ENCODE measurements at places on chromosomes 5 and 9.

DNA sequence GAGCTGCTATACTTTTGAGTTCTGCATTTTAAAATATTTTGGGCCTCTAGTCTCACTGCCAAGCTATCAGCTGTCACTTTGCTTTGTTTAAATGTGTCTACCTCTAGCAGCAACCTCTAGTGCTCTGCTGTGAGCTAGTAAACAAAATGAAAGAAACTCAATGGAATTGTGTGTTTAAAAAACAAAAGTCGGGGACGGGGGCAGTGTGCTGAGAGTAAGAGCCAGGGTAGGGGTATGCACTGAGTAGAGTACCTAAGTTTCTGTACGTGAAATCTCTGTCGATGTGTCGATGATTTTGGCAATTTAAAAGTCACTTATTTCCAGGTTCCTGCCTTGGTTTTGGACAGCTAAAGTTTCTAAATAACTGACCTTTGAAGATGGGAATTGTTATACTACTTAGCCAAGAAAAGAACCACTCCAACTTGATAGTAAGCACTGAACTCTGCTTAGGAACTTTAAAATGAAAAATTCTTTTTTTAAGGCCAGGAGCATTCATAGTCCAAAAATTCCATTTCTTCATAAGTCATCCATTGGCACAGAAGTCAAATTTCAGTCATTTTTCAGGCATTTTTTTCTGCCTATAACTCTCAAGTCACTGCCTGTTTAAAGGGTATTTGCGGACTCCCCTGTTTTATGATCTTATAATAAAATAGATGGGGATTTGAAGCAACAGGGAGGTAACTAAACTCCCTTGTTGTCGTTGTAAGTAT, 111.5 kb downstream of the SAXO1 start:
- no peaks in the 10 kb centered on the region for H3K4me1 ChIP-seq
- H3K4me3 ChIP-seq, result no peak overlapping the region
- no peak overlapping the region for H3K27ac ChIP-seq
- H3K27me3 ChIP-seq, result no peaks in the 10 kb centered on the region

DNA sequence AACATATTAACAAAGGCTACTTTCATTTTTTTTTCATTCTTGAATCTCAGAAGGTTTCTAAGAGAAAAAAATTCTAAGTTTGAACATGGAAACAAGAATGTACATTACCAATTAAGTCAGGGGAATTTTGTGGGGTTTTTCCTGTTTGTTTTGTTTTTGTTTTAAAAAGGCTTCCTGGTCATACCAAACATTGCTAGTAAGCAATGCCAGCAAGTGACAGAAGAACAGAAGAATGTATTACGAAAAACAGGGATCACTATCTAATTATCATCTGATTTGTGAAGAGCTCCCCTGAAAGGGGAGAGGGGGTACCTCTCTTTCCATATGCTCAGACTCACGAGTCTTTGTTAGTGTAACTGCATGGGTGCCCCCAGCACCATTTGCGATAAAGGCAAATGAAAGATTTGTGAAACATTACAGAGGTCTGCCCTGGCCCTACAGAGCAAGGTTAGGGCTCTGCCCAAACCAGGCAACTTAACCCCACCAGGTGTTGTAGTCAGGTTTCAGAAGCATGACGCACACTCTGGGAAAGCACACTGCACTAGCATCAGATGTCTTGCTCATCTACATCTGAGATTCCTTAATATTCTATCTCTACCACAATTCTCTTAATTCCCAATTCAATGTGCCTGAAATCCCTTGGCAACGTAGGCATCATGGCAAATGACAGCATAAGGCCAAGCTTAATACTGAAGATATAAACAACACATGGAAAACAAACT, 268.2 kb downstream of the MLLT3 start:
- H3K4me3 ChIP-seq, result no peak overlapping the region
- no peaks in the 10 kb centered on the region for H3K27me3 ChIP-seq
- peak overlapping the region; percentile 47 for H3K27ac ChIP-seq
- no peak for DNase-seq
- H3K4me1 ChIP-seq, result peaks cover 30% of the 10 kb centered on the region

- H3K4me3 ChIP-seq, result peak overlapping the region; percentile 59
- DNase-seq, result peak; percentile 16
- no peak overlapping the region for H3K27ac ChIP-seq
- no peaks in the 10 kb centered on the region for H3K36me3 ChIP-seq
These were observed 1.4 kb downstream of the NRG2 start for GRCh38 chr5:140041492-140042392.

- H3K4me3 ChIP-seq, result no peak overlapping the region
- no peak overlapping the region for H3K27ac ChIP-seq
- no peaks in the 10 kb centered on the region for H3K36me3 ChIP-seq
- peaks cover 4% of the 10 kb centered on the region for H3K4me1 ChIP-seq
- DNase-seq, result no peak
- no peaks in the 10 kb centered on the region for H3K27me3 ChIP-seq
These were observed 40.8 kb upstream of the ANKRD31 start for GRCh38 chr5:75277463-75277862.

GRCh38 chr9:4793459-4794395, 983 bp downstream of the RCL1 start:
- H3K27me3 ChIP-seq, result peaks cover 5% of the 10 kb centered on the region
- peak; percentile 9 for DNase-seq
- peak overlapping the region; percentile 69 for H3K27ac ChIP-seq
- no peaks in the 10 kb centered on the region for H3K36me3 ChIP-seq
- peaks cover 16% of the 10 kb centered on the region for H3K4me1 ChIP-seq

DNA sequence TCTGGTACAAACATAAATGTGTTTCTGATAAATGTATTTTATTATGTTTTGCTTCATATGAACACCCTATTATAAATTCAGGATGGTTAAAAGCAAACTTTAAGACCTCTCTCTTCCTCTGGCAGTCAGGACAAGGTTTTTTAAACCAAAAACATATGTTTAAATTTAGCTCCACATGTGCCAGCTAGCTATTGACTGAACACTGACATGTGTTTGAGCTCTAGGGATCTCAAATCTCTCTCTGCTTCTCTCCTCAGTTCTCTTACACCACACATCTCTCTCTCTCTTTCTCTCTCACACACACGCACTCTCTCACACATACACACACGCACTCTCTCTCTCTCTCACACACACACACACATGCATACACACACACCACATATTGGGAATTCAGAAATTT, 150.1 kb upstream of the RFX3 start:
- H3K27ac ChIP-seq, result no peak overlapping the region
- no peak for DNase-seq
- no peaks in the 10 kb centered on the region for H3K27me3 ChIP-seq
- no peaks in the 10 kb centered on the region for H3K36me3 ChIP-seq
- no peak overlapping the region for H3K4me3 ChIP-seq

- no peak for DNase-seq
- H3K4me3 ChIP-seq, result no peak overlapping the region
- no peaks in the 10 kb centered on the region for H3K36me3 ChIP-seq
- no peaks in the 10 kb centered on the region for H3K27me3 ChIP-seq
These were observed 150.2 kb upstream of the PHYKPL start for GRCh38 chr5:178382754-178383164.

- peak; percentile 90 for DNase-seq
- H3K36me3 ChIP-seq, result no peaks in the 10 kb centered on the region
- H3K27ac ChIP-seq, result no peak overlapping the region
- H3K4me1 ChIP-seq, result no peaks in the 10 kb centered on the region
These were observed 11.6 kb upstream of the WHRN start for GRCh38 chr9:114516913-114517312.

GRCh38 chr9:18717759-18718158, 243.8 kb downstream of the ADAMTSL1 start:
- peaks cover 20% of the 10 kb centered on the region for H3K36me3 ChIP-seq
- no peaks in the 10 kb centered on the region for H3K4me1 ChIP-seq
- no peak overlapping the region for H3K27ac ChIP-seq
- H3K27me3 ChIP-seq, result no peaks in the 10 kb centered on the region
- peak; percentile 20 for DNase-seq

GRCh38 chr5:140992828-140993227, 26.6 kb downstream of the PCDHAC2 start:
- H3K36me3 ChIP-seq, result no peaks in the 10 kb centered on the region
- H3K4me1 ChIP-seq, result no peaks in the 10 kb centered on the region
- H3K27me3 ChIP-seq, result no peaks in the 10 kb centered on the region
- no peak overlapping the region for H3K27ac ChIP-seq
- no peak for DNase-seq

DNA sequence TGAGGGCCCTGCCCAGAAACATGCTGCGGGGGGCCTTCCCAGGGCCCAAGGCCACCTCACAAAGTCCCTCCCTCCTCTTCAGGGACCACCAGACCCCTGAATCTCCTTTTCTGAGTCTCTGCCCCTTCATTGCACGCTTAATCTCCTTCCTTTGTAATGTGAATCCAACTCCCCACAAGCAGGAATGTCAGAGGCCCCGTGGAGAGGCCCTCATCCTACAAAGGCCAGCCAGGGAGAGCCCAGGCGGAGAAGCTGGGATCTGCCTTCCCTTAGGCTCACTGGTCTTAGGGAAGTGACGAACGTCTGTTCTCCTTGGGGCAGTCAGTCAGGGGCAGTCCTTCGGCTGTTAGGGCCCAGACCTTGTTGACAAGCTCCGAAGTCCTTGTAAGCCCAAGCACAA, 2.3 kb downstream of the SMIM33 start:
- H3K4me1 ChIP-seq, result peaks cover 4% of the 10 kb centered on the region
- H3K27me3 ChIP-seq, result no peaks in the 10 kb centered on the region

GRCh38 chr5:124630767-124631704, 115.4 kb downstream of the ZNF608 start:
- no peak for DNase-seq
- H3K4me1 ChIP-seq, result peaks cover 43% of the 10 kb centered on the region
- no peak overlapping the region for H3K27ac ChIP-seq
- no peaks in the 10 kb centered on the region for H3K36me3 ChIP-seq

GRCh38 chr5:110309222-110309621, 417.2 kb downstream of the TMEM232 start:
- no peak overlapping the region for H3K27ac ChIP-seq
- no peaks in the 10 kb centered on the region for H3K27me3 ChIP-seq
- H3K4me3 ChIP-seq, result no peak overlapping the region
- no peaks in the 10 kb centered on the region for H3K4me1 ChIP-seq
- H3K36me3 ChIP-seq, result no peaks in the 10 kb centered on the region
- DNase-seq, result no peak

DNA sequence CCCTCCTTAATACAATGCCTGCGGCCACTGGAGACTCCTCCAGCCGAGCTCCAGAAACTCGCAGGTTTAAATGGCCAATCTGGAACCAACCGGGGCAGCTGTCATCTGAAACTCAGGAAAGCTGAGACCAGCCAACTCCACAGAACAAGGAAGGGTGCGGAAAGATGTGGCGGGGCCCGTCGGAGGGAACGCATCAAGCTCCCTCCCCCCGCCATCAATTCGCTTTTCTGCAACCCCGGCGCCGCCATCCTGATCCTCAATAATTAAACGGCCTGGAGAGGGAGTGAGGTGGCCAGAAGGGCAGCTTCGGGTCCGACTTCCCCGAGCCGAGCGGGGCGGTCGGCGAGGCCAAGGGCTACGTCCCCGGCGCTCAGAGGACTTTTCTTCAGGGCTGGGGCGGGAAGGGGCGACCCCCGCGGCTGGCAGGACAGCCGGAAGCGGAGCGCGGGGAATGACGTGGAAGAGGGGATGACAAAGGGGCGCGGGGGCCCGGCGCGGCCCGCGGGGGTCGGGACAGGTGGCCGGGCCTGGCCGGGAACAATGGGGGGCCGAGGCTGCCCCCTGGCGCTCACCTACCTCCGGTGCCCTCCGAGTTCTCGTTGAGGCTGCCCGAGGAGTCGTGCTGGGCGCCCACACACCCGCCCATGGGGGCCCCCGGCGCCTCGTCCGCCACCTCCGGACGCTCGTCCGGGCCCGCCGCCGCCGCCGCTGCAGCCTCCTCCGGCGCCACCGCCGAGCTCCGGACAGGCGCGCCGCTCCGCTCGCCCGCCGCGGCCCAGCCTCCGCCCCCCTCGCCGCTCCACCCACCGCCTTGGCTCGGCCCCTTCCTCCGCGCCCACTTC, at the start of gene UBTD2:
UBTD2 (minus strand) TSS at position 745 of the 842 bp plus-strand sequence; CDS start at position 646, 99 bp downstream.
- no peaks in the 10 kb centered on the region for H3K36me3 ChIP-seq
- H3K27me3 ChIP-seq, result no peaks in the 10 kb centered on the region
- H3K4me1 ChIP-seq, result peaks cover 14% of the 10 kb centered on the region
- peak within 1 kb of the TSS; percentile 88 for H3K4me3 ChIP-seq
- peak within 1 kb of the TSS; percentile 80 for H3K27ac ChIP-seq
- peak; percentile 55 for DNase-seq

GRCh38 chr5:158570502-158570901, 529.2 kb downstream of the EBF1 start:
- no peak for DNase-seq
- H3K36me3 ChIP-seq, result no peaks in the 10 kb centered on the region
- H3K27me3 ChIP-seq, result peaks cover 2% of the 10 kb centered on the region
- no peak overlapping the region for H3K27ac ChIP-seq
- H3K4me1 ChIP-seq, result no peaks in the 10 kb centered on the region
- H3K4me3 ChIP-seq, result no peak overlapping the region

DNA sequence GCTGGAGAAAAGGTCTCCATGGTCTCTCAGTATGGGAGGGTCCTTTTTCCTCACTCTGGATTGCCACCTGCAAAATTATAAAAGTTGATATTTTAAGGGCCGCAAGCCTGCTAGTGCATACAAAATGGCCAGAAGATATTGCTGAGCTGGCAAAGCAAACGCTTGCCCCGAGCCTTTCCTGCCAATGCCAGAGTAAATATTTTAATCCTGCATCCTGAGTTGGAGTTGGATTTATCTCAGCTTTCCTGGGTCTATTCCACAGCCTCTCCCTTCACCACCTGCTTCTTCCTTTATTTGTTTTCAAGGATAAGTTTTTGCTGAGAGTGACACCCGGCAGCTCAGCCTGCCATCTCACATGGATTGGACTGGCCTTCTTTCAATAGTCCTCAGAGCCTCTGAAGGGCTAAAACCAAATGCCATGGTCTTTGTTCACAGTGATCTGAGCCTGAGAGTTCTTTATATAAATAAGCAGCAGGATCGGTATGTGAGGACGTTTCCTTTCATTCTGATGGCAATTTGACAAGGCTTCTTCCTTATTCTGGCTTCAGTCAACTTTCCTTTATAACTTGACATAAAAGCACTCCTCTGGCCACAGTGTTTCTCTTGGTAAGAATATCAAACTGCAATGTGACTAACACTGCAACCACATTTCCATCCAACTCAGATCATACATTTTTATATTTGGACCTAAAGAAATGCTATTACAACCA, 170.1 kb downstream of the ADAMTS12 start:
- peak; percentile 71 for DNase-seq
- peaks cover 32% of the 10 kb centered on the region for H3K4me1 ChIP-seq
- no peaks in the 10 kb centered on the region for H3K27me3 ChIP-seq
- peak overlapping the region; percentile 24 for H3K27ac ChIP-seq

DNA sequence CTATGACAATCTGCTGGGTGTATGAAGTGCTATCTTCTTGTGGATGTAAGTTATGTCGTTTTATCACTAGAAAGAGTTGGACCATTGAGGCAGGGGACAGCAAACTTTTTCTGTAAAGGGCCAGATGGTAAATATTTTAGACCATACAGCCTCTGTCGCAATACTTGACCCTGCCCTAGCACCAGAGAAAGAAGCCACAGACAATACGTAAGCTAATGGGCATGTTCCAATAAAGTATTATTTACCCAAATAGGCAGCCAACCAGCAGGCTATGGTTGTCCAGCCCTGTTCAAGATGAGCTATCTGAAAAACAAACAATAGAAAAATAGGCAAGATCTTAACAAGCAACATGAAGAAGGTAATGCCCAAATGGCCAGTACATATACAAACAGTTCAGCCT, 36.4 kb downstream of the MTX3 start:
- H3K4me1 ChIP-seq, result peaks cover 11% of the 10 kb centered on the region
- H3K27me3 ChIP-seq, result no peaks in the 10 kb centered on the region
- no peaks in the 10 kb centered on the region for H3K36me3 ChIP-seq
- no peak for DNase-seq
- H3K27ac ChIP-seq, result no peak overlapping the region
